Activated CD8-positive, alpha-beta memory T cell treated with anti-CD3 and anti-CD28 coated beads, Interleukin-2, amount 10 ng/mL, durations not matched to agents 7 days and 5 days (primary cell): ENCODE measurements at places on chromosomes 1 and 21. TPM values are rescaled to one million over a fixed set of nuclear protein-coding genes. Genes with fewer than 3 reads are reported as not detected.
A peak's percentile ranks its signal among the peaks of the same experiment; 100 is the strongest.

DNA sequence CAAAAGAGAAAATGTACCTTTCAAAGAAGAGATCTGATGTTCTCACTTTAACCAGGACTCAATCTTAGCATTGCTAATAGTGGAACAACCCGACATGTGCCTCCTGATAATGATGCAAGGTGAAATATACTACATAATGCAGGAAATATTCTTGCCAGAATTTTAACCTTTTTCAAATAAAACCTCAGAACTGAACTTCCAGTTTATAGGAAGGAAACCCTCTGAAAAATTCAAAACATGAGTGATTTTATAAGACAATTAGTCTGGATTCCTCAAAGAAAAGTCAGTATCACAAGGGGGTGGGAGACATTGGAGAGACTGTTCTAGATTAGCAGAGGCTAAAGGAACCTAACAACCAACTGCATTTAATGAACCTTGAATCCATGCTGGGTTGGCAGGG, 18.1 kb downstream of the AHCYL1 start:
- no peak for DNase-seq

Gene INSRR
- total RNA-seq, result 0.19 TPM

DNA sequence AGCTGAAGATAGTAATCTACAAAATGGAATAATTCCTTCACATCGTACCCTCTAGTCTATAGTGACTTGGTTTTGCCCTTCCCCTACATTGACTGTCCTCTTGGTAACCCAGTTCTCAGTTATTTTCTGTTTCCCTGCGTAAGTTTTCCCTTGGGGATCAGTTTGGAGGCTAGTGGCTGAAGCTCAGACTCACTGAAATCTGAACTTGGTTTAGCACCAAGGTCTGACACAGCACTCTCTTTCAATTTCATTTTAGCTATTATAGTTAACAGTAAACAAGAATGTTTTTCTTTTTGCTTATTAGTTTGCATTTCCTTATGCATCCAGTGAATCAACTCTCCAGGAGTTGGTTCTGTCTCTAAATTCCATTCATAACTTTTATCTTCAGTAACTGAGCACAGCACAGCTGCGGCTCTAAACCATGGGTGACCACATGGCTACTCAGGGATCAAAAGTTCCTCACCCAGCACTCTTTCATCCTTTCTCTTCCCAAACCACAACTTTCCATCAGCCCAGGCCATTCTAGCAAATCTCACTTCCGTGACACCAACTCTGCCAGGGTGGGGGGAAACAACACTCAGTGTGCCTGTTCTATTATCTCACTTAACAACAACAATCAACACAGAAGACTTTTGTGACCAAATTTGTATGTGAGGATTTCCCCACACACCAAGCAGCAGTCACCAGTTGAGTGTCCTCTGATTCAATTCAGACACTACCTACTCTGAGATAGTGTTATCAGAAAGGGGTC, 17.6 kb upstream of the IFI6 start:
- DNase-seq, result no peak

DNA sequence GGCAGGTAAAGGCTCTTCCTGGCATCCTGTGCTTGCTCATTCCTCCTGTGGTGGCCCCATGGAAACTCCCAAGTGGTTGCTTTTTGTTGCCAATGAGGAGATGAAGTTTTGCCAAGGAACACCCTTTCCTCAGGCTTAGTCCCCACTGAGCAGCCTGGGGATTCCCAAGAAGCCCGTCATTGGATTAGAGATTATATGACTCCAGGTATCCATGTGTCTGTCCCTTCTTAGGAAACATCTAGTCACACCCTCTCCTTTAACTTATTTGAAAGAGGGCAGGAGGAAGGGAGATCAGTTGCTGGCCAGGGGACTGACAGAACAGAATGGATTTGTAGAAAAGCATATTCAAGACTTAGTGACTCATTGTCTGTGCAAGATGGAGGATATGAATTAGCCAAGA, 3.8 kb upstream of the LCE3A start:
- no peak for DNase-seq

GRCh38 chr1:118944133-118944532, 44.0 kb downstream of the TBX15 start:
- no peak for DNase-seq

Gene C1orf210
- not detected for total RNA-seq

Gene DISP1
- 2.0 TPM for total RNA-seq

DNA sequence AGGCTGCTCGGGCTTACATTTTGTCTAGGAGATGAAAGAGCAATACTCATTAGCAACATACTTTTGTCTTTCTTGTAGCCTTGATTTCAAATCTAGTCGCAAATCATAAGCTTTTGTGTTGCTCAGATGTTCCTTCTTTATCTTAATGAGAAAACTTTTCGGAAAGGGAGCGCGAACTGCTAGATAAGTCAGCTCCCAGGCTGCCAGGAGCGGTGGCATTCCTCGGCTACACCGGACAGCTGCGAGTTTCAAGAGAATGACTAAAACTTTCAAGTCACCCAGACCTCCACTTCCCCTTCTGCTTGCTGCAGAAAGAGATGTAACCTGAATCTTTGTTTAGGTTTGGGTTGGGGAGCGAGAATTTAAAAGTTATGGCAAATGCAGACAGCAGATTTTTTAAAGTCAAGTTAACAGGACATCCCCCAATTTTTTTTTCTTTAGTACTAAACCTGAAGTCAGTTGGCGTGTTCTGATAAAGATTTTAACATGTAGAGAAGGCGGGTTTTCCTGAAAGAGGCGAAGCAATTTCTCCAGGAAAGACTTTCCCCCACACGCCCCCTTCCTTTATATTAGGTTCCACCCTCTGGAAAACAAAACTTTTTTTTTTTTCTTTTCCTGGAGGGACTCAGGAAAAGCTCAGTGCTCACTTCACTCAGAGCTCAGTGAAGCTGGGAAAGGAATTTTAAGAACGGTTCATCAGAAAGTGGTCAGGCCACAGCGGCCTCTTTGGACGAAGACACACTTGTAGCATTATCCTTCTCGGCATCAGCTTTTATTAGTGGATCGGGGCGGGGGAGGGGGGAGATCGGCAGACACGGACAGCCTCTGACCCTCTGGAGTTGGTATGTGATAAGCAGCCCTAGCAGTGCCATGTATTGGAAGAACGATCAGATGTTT, at the start of gene LHX8:
Gene LHX8 (plus strand): TSS at position 639 of the 897 bp plus-strand sequence. CDS start 2,227 bp downstream, outside the sequence.
- no peak for DNase-seq

- peak; percentile 35 for DNase-seq
Observed at GRCh38 chr1:228511546-228512445, 24.6 kb downstream of the RNF187 start.

DNA sequence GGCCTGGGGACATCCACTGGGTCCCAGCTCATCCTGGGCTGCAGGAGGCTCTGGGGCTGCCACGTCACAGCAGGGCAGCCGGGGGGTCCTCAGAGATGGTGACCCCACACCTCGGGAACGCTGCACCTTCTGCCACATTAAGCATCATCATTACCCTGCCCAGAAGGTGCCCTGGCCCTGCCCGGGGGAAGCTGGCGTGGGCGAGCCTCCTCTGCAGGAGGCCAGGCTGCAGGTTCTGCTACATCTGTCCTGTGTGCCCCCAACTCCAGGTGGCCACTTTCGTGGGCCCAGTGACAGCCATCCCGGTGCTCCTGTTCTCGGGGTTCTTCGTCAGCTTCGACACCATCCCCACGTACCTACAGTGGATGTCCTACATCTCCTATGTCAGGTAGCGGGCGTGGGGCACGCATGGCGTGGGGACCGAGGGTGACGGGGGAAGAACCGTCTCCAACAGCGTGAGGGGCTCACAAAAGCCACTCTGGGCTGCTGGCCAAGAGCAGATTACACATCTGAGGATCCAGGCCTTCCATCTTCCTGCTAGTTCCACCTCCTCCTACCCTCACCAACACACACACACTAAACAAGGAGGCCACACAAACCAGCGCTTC, 20.8 kb downstream of the TFF3 start:
- DNase-seq, result no peak

DNA sequence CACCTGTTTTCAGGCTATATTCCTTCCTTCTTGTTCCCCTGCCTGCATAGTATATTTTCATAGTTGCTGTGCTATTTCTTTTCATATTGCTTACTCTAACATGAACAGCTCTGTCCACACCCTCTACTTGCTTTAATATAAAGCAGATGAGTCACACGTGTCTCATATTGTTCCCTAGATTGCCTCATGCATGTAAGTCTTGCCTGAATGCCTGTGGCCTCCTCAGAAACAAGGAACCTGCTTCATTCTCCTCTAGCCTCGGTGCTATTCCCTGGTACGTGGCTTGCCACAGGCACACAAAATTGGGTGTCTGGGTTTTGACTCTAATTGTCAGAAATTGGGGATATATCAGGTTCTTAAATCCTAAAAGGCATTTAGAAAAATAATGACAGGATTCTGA, 16.5 kb upstream of the PKP1 start:
- DNase-seq, result no peak

DNA sequence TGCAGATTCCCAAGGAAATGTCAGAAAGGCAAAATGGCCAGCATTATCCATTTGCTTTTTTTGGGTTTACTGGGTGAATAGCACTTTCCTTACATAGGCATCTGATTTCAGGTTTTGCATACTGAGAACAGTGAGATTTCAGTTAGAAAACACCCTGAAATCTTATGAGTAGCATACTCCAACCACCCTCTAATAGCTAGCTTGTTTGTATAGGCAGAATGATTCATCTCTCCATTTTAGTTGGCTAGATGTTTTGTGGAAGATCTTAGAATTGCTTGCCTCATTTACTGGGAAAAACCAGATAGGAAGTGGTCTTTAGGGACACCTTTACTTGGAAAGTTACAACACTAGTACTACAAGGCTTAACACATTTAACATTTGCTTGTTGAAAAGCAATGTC, 10.4 kb downstream of the KYAT3 start:
- no peak for DNase-seq

- no peak for DNase-seq
Observed at GRCh38 chr21:34994766-34995631, 54.1 kb downstream of the RUNX1 start.

GRCh38 chr21:31987696-31988095, 114.9 kb downstream of the HUNK start:
- no peak for DNase-seq

- no peak for DNase-seq
Observed at GRCh38 chr21:9756677-9757076, 764.7 kb upstream of the TPTE start.

DNA sequence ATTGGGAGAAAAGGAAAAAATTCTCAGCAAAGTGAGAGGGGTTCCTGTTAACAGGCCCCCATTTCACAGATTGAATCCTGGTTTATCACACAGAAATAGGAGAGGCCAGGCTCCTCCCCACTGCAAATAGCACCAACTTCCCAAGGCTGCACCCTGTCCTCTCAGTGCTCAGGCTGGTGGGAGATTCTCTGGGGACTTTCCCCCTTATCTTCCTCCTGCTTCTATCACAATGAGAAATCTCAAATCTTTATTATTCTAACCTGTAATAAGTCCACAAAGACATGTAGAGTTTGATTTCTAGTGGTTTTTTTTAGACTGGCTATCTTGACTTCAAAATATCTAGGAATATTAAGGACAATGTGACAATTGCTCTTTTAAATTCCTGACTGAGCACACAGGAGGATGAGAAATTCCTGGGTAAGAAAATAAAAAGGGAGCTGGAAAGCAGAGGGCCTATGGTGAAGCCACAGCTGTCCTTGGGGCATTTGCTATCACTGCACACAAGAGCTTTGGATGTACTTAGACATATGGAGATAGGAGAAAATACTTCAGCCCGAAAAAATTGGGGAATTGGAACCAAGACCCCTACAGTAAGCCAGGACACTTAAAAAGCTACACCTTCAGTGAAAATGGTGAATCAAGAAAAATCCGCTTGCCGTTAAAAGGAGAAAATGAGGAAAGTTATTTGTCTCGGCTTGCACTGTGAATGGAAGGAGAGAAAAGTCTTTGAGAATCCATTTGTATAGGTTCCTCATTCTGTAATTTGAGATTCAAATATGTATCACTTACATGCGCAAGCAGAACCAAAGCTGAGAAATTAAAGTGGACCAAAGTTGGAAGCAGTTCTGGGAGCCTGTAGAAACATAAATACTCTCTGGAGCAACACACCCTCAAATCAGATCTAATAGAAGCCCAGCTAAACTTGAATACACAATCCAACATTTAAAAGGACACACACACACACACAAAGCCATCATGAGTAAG, 65.9 kb upstream of the C1orf105 start:
- DNase-seq, result no peak

- DNase-seq, result no peak
Observed at GRCh38 chr1:2914702-2915101, 106.6 kb upstream of the ACTRT2 start.

Gene TNFSF18
- total RNA-seq, result not detected

DNA sequence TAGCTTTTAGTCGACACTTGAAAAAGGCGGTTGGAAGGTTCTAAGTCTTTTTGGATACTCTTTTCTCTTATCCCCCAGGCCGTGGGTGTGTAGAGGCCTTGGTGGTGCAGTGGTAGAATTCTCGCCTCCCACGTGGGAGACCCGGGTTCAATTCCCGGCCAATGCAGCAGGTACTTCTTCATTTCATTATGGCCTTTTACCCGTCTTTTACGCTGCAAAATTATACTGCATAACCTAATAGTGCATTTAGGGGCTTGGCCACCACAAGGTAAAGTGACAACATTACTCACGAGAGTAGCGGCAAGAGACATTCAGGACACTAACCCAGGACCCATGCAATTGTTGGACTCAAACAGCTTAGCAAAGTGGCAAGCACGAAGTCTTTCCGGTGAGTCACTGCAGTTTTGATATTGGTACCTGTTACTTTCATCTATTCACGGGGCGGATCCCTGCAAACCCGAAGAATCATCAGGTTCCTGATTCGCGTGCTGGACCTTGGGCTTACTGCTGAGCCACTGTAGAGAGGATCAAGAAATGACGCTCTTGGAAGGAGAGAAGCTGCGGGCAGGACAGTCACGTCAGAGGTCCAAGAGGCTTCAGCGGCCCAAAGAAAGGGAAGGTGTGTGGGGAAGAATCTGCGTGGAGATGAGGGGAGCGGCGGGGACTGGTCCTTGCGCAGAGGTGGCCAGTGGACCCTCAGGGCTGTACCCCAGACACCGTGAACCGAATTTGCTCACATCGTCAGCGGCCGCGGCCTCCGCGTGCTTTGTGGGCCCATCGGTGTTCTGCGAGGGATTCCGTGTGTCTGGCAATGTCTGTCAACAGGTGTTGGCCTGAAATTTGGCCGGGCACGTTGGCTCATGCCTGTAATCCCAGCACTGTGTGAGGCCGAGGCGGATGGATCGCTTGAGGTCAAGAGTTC, 12.9 kb upstream of the RNU1-4 start:
- DNase-seq, result peak; percentile 91

Gene OR6N1
- total RNA-seq, result not detected
